ENCODE measurements at places on chromosomes 12 and 14.

- no peak for DNase-seq
These were observed 36.8 kb downstream of the ZNF664 start for GRCh38 chr12:124009781-124010180.

GRCh38 chr12:123450636-123451035 is 7.3 kb upstream of the SNRNP35 start:
- no peak for DNase-seq

DNA sequence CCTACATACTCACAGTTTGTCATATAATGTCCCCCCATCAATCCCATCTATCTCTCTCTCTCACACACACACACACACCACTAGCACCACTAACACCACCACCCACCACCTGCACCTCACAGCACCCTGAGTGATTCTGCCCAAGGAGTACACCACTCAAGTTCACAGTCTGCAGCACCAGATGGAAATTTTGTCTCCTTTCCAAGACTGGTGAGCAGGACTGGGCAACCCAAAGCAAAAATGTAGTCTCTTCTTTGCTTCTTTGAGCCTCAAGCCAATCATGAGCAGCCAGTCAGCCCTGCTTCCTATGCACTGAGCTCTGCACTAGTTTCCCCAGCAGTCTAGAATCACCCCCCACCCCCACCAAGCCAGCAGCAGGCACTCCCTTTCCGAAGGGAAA is 15.0 kb upstream of the ARMH4 start:
- no peak for DNase-seq

GRCh38 chr12:46438256-46438655 is 65.7 kb upstream of the SLC38A2 start:
- DNase-seq, result no peak

DNA sequence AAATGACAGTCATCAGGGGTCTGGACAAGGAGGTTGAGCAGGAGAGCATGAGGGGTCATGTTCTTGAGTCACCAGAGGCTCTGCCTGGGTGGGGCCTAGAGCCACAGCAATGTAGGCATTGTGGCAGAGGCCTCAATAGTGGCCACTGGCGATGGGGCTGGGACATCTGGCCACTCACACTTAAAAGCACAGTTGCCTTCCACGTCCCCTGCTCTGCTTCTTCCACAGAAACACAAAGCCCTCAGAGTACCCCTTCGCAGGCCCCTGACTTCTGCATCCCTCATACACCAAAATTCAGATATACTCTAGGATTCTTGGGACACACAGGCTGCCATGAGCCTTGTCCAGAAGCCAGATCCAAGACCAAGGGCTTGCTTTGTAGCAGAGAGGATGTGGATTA is 2.2 kb downstream of the SLC10A1 start:
- DNase-seq, result no peak

DNA sequence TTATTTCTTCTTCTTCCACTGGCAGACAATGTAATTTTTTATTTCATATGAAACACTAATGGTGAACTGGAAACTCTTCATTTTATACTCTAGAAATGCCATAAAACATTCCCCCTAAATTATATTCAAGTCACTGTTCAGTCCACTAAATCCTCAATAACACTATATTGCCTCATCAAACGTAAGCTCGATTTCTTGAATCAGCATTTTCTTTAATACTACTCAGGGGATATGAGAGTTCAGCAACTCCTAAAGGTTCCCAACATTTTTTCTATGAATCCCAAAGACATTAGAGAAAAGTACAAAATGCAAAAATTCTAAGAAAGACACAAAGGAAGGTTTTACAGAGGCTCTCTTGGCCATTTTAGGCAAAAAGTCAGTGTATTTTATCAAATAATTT is 59.3 kb downstream of the PRICKLE1 start:
- DNase-seq, result no peak

GRCh38 chr12:128698301-128698972 is 125.3 kb downstream of the SLC15A4 start:
- no peak for DNase-seq

- no peak for DNase-seq
These were observed 173.6 kb downstream of the TTC8 start for GRCh38 chr14:88998027-88998426.

- DNase-seq, result no peak
These were observed 33.6 kb downstream of the FUT8 start for GRCh38 chr14:65446159-65446558.

DNA sequence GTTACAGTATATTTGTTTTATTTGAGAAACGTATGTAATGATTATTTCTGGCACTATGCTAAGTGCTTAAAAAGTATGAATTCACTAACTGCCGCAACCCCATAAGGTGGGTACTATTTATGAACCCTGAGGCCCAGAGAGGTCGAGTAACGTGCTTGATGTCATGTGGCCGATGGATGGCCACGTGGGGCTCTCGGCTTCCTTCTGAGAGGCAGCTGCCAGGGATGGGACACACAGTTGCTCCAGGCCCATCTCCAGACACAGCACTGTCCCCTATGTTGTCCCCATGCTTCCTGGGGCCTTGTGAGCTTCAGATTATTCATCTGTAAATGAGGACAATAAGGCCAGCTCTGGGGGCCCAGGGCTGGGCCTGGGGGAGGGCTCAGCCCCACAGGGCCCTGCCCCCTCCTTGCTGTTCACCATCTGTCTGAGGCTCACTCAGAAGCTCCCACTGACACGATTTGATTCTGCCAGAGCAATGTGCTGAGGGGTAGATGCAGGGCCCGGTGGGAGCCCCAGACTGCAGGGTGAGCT is 115.0 kb downstream of the CALM1 start:
- no peak for DNase-seq

DNA sequence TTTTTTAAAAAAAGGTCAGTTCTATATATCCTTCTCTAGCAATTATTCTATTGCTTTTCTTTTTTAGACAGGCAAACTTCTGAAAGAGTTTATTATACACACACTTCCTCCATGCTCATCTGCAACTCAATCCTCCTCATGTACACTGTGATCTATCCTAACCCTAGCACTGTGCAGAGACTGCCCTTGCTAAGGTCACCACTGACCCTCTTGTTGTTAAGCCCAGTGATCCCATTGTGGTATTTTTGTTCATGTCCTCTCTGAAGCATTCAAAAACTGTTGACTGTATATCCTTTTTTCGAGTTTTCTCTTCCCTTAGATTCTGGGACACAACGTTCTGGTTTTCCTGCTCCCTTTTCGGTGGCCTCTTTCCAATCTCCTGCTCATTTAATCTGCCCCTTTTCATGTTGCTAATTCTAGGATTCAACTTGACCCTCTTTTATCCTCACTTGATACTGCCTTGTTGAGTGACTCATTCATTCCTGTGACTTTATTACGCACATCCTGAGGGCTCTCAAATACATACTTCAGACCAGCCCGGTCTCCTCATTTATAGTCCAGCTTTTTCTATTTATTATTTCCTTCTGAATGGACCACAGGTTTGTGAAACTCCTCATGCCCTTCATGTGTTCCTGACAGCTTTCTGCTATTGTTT is 53.9 kb upstream of the PTPRB start:
- DNase-seq, result no peak

GRCh38 chr14:86450085-86450484 is 920.1 kb downstream of the FLRT2 start:
- no peak for DNase-seq

- no peak for DNase-seq
These were observed 266.9 kb downstream of the KTN1 start for GRCh38 chr14:55846826-55847446.

DNA sequence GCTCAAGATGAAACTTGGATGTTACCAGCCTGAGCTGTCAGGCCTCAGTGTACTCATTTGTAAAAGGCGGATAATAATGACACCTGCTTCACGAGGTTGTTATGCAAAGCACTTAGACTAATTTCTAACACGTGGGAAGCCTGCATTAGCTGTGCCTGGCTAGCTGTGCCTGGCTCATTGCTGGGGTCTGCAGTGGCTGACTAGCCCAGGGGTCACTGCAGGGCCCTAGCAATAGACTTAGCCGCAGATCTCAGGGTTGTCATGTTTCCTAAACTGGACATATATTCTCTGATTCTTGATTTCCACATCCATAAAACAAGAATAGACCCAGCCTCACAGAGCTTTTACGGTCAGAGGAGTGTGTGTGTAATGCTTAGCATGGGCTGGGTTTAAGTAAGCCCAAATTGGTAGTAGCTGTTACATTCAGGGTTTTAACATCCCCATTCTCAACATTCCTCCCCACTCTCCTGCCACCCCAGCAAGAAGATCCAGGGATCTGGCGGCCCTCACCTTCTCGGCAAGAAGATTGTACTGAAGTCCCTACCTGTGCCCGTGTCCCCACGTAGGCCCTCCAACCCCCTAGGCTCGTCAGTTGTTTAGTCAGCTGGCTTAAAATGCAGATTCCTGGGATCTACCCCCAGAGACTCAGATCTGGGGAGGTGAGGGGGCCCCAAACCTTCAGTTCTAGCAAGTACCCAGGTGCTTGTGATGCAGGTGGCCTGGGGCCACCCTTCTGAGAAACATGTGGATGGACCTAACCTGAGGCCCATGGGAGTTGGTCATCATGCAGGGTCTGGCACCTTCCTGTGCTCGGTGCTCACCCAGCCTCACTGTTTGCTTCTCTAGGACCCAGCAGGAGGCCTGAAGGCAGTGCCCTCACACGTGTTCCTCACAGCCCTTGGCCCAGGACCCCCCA is 8.6 kb downstream of the NR4A1 start:
- DNase-seq, result no peak

- DNase-seq, result no peak
These were observed 29.1 kb upstream of the KCNK10 start for GRCh38 chr14:88351966-88352691.

DNA sequence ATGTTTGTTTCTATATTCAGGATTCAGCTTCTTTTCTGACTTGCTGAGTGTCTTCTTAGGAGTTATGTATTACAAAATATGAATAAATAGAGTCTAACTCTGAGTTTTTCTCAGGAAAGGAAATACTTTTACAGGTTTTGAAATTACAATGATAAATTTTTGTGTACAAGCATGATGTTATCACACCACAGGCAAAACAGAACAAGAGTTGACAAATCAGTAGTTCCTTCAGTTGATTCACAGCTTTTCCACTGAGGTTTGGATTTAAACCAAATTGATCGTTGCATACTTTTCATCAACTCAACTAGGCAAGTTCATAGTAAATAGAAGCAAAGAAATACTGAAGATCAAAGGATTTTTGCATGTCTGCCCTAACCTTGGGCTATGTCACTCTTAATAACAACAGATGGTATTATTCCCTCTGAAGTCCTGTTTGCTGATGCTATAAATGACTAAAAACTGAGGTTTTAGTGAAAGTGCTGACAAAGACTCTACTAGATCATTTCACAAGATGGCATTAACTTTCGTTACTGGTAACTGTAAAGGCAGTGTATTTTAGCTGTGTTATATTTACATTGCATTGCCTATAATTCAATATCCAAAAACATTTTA is 520.2 kb downstream of the FLRT2 start:
- DNase-seq, result no peak

DNA sequence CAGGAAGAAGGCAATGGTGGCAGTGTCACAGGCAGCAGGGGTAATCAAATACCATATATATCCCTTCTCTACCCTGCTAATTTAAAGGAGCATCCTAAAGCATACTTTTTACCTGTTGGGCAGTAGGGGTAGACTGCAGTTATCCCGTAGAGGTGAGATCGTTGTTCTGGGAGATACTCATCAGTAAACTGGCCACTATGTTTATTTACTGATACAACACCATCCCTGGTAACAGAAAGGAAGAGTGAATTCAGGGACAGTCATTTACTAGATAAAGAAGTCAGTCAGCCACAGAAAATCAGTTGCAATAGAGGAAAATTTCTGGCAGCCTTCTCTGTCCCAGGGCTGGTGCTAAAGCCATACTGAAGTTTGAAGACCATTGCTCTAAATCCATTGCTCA is 16.3 kb downstream of the RTRAF start:
- no peak for DNase-seq

GRCh38 chr14:35366521-35366976 is 38.0 kb downstream of the NFKBIA start:
- no peak for DNase-seq

- DNase-seq, result no peak
These were observed 326.3 kb downstream of the BMP4 start for GRCh38 chr14:53630336-53630735.

DNA sequence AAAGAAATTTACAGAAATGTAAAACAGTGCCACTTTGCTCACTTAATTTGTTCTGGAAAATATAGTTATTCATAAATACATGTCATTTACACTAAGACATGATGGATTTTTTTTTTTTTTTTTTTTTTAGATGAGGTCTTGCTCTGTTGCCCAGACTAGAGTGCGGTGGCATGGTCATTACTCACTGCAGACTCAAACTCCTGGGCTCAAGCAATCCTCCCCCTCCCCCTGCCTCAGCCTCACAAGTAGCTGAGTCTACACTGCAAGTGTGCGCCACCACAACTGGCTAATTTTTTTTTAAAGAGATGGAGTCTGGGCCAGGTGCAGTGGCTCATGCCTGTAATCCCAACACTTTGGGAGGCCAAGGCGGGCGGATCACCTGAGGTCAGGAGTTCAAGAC is 101.2 kb downstream of the PPP2R5C start:
- no peak for DNase-seq

DNA sequence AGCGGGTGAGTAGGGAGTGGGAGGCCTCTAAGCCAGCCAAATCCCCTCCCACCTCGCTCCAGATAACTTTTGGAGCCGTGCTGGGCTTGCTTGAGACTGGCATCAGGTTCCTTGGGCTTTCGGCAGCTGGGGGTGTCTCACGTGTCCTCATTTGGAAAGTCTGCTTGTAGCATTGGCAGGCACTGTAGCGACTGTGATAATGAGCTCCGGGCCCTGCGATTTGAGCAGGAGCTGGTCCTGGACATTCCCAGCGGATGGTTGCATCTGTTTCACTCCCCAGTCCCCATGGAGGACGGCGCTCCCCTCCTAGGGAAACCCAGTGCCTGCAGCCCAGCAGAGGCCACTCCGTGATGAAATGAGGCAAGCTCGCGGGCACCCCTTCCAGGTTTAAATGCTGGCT is 49.4 kb downstream of the DGLUCY start:
- DNase-seq, result no peak

GRCh38 chr14:103915616-103916015 is 12.6 kb upstream of the TDRD9 start:
- no peak for DNase-seq

DNA sequence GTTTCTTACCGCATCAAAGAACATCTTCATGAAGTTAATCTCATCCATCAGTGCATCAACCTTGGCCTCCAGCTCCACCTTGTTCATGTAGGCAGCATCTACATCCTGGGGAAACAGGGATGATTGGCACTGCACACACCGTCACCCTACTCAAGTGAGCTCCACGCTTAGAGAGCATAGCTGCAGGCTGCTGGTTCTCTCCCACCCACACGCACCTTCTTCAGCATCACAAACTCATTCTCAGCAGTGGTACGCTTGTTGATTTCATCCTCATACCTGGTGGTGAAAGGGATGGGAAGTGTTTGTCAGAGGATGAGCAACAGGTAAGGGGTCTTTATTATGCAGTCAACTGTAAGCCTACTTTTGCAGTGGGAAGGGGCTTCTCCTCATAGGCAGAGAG is 2.3 kb downstream of the KRT5 start:
- no peak for DNase-seq

GRCh38 chr12:59491877-59492276 is 104.0 kb upstream of the SLC16A7 start:
- DNase-seq, result no peak

- DNase-seq, result no peak
These were observed 25.3 kb downstream of the C12orf75 start for GRCh38 chr12:105355752-105356151.

- no peak for DNase-seq
These were observed 22.7 kb upstream of the PPP2R5C start for GRCh38 chr14:101738703-101739320.

Measured in stimulated activated naive CD8-positive, alpha-beta T cell treated with anti-CD3 and anti-CD28 coated beads, Interleukin-15, Interleukin-2, amounts not matched to agents 100 U/mL and 50 U/mL, for 24 hours (primary cell).